ENCODE measurements at places on chromosomes 7 and 10. TPM values are rescaled to one million over a fixed set of nuclear protein-coding genes. Genes with fewer than 3 reads are reported as not detected.

GRCh38 chr10:118753331-118754228 is 1.2 kb downstream of the CACUL1 start:
- H3K27me3 ChIP-seq, result peaks cover 27% of the 10 kb centered on the region
- H3K4me3 ChIP-seq, result peak overlapping the region; percentile 91

The C10orf53 gene
- total RNA-seq, result not detected

The VGF gene
- 1.6 TPM for total RNA-seq

The SLC16A9 gene
- total RNA-seq, result 48.5 TPM

The ALOX5 gene
- total RNA-seq, result 0.96 TPM

GRCh38 chr10:132139526-132139925 is 47.2 kb upstream of the DPYSL4 start:
- no peaks in the 10 kb centered on the region for H3K36me3 ChIP-seq
- no peak overlapping the region for H3K4me3 ChIP-seq
- no peak overlapping the region for H3K27ac ChIP-seq
- no peaks in the 10 kb centered on the region for H3K27me3 ChIP-seq
- no peaks in the 10 kb centered on the region for H3K4me1 ChIP-seq
- no peak for DNase-seq

DNA sequence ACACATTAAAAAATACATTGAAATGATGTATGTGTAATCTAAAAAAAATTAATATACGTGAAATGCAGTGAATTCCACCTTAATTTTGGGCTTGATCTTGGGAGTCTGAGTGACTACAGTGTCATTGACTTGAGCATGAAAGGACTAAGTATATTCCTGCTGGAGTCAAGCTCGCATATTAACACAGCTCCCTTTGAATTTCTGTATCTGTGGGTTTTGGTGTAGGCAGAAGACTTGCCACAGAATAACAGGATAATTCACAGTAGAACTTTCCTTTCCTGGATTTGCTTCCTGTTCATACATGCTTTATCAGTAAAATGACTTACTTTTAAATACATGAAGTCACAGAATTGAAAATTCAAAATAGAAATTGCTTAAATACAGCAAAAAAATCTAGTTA is 55.3 kb downstream of the PPP1R9A start:
- no peak overlapping the region for H3K27ac ChIP-seq
- no peaks in the 10 kb centered on the region for H3K27me3 ChIP-seq
- H3K4me3 ChIP-seq, result no peak overlapping the region
- DNase-seq, result no peak

GRCh38 chr10:110208614-110209453 is 1.4 kb downstream of the MXI1 start:
- H3K4me3 ChIP-seq, result peak overlapping the region; percentile 84
- H3K27me3 ChIP-seq, result peaks cover 86% of the 10 kb centered on the region
- H3K36me3 ChIP-seq, result no peaks in the 10 kb centered on the region
- H3K27ac ChIP-seq, result no peak overlapping the region

GRCh38 chr10:24930427-24930826 is 22.0 kb downstream of the PRTFDC1 start:
- no peak for DNase-seq
- H3K4me3 ChIP-seq, result no peak overlapping the region
- H3K4me1 ChIP-seq, result peaks cover 8% of the 10 kb centered on the region
- H3K36me3 ChIP-seq, result no peaks in the 10 kb centered on the region
- H3K27me3 ChIP-seq, result no peaks in the 10 kb centered on the region
- no peak overlapping the region for H3K27ac ChIP-seq

DNA sequence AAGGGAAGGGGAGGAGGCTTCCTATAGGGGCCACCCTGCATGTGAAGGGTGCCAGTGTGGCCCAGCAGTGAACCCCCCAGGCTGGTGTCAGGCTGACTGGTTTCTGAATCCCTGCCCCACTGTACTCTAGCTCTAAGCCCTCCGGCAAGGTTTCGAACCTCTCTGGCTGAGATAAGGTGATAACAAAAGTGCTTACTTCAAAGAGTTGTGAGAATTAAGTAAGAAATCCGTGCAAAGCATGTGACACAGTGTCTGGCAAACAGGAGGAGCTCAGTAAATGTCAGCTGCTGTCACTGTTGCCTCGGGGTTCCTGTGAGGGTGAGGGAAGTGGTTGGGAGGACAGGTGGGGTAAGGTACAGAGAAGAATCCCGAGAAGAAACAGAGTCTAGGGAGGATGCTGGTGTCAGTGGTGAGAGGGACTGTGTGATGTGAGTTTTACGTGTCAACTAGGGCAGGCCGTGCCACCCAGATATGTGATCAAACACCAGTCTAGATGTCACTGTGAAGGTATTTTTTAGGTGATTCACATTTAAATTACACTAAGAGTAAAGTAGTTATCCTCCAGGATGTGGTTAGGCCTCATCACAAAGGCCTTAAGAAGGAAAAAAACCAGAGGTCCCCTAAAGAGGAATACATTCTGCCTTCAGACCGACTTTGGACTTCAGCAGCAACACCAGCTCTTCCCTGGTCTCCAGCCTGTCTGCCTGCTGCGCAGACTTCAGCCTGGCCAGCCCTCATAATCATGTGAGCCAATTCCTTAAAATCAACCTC is 64.4 kb downstream of the BPGM start:
- no peak overlapping the region for H3K4me3 ChIP-seq
- H3K27me3 ChIP-seq, result no peaks in the 10 kb centered on the region
- no peaks in the 10 kb centered on the region for H3K36me3 ChIP-seq
- no peaks in the 10 kb centered on the region for H3K4me1 ChIP-seq

DNA sequence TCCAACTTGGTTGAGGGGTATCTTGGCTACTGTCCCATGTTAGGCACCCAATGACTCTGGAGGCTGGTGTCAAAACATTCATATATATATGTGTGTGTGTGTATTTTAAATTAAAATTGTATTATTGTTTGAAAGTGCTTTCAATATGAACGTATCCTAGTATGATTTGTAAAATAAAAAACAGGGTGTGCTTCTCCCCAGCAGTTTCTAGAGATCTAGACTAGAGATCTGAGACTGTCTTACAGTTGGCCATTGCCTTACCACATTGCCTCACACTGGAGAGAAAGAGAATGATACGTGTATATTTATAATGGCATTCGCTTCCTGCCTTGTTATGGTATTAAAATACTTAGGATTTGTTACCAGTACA is 1.2 kb downstream of the BAG3 start:
- DNase-seq, result peak; percentile 29
- H3K36me3 ChIP-seq, result no peaks in the 10 kb centered on the region
- H3K4me3 ChIP-seq, result peak overlapping the region; percentile 83
- peaks cover 19% of the 10 kb centered on the region for H3K4me1 ChIP-seq
- no peak overlapping the region for H3K27ac ChIP-seq
- H3K27me3 ChIP-seq, result peaks cover 6% of the 10 kb centered on the region

DNA sequence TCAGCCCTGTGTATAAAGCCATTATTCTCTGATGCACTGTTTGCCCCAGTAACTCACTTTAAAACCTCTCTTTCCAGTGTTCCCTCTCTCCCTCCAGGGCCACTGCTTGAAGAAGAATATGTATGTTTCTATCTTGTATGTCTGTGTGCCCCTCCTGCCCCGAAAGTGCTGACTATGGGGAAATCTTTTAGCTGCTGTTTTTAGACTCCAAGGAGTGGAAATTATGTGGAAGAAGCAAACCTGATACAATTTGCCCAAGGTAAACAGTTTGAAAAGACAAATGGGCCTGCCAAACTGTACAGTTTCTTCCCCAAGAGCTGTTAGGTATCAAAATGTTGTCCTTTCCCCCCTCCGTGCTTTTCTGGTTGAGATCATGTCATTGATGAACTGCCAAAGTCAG is 3.4 kb downstream of the ADRA2A start:
- no peaks in the 10 kb centered on the region for H3K36me3 ChIP-seq
- H3K27me3 ChIP-seq, result peaks cover 63% of the 10 kb centered on the region
- DNase-seq, result no peak
- no peaks in the 10 kb centered on the region for H3K4me1 ChIP-seq

The GALNT17 gene
- 23.0 TPM for total RNA-seq

DNA sequence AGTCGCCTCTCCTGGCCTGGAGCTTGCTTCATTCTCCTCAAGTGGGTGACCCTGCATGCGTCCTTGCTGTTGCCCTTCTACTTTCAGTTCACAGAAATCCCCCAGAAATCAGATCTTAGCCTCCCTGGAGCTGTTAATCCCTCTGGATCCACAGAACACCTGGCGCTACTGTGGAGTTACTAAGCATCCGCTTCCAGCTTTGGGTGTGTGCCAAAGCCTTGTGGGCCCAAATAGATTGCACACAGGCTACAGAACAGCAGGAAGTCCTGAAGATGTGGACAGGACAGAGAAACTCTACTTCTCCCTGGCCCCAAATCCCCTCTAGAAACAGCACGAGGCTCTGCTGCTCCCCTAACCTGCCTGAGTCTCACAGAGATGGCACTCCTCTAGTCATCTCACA is 36.6 kb upstream of the PDLIM1 start:
- H3K4me3 ChIP-seq, result no peak overlapping the region
- DNase-seq, result peak; percentile 14
- no peak overlapping the region for H3K27ac ChIP-seq

DNA sequence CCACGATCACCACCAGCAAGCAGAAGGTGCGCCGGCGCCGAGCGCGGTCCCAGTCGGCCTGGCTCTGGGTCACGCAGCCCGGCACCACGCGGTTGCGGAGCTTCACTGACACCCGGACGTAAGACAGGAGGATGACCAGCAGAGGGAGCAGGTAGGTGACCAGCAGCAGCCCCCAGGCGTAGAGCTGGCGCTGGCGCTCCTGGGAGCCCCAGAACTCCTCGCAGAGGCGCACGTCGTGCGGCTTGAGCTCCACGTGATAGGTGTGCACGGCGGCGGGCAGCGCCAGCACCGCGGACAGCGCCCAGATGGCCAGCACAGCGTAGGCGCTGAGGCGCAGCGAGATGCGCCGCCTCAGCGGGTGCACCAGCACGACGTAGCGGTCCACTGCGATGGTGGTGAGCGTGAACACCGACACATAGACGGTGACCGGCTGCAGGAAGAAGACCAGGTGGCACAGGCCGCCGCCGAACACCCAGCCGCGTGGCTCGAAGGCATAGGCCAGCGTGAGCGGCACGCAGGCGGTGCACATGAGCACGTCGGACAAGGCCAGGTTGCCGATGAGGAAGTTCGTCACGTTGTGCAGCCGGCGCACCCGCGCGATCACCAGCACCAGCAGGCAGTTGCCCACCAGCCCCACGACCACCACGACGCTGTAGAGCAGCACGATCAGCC is 920 bp downstream of the PRLHR start:
- DNase-seq, result peak; percentile 99
- peaks cover 56% of the 10 kb centered on the region for H3K27me3 ChIP-seq
- no peak overlapping the region for H3K4me3 ChIP-seq
- H3K4me1 ChIP-seq, result peaks cover 19% of the 10 kb centered on the region
- H3K27ac ChIP-seq, result no peak overlapping the region
- H3K36me3 ChIP-seq, result no peaks in the 10 kb centered on the region

- peaks cover 32% of the 10 kb centered on the region for H3K36me3 ChIP-seq
- H3K4me3 ChIP-seq, result no peak overlapping the region
- no peak overlapping the region for H3K27ac ChIP-seq
- no peaks in the 10 kb centered on the region for H3K27me3 ChIP-seq
- H3K4me1 ChIP-seq, result no peaks in the 10 kb centered on the region
- no peak for DNase-seq
These were observed 73.6 kb downstream of the EPC1 start for GRCh38 chr10:32273336-32273735.

DNA sequence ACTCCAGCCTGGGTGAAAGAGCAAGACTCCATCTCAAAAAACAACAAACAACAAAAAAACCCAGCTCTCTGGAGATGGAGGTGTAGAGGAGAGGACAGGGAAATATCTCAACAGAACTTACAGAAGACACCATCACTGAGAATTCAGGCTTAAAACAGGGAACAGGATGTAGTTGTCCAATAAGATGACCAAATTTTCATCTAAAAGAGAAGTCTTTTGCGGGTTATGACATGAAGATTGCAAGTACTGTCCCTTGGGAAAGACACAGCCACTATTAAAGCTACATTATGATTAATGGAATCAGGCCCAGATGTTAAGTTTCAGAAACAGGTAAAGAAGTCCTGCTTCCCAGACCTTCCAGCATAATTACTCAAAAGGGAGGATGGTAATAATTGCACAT is 235.2 kb upstream of the NRP1 start:
- no peak overlapping the region for H3K27ac ChIP-seq
- no peaks in the 10 kb centered on the region for H3K36me3 ChIP-seq
- no peak overlapping the region for H3K4me3 ChIP-seq

DNA sequence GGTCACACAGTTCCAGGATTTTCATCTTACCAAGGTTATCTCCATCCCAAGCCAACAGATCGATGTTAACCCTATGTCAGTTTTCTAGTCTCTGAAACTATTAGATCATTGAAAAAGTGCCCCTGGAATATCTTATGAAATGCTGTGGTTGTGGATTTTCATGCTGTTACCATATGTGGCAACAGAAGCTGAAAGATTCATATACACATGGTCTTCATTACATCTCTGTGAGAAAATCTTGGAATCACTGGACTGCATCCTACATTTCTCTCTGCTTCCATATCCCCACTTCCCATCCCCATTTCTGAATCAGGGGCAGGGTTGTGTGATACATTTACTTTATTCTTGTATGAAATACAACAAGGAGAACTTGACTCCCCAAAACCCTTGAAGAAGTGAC is 146.1 kb downstream of the SLC16A9 start:
- no peak for DNase-seq
- no peak overlapping the region for H3K4me3 ChIP-seq
- H3K27ac ChIP-seq, result no peak overlapping the region
- H3K4me1 ChIP-seq, result peaks cover 1% of the 10 kb centered on the region
- no peaks in the 10 kb centered on the region for H3K36me3 ChIP-seq
- H3K27me3 ChIP-seq, result no peaks in the 10 kb centered on the region

- H3K4me3 ChIP-seq, result no peak overlapping the region
- H3K36me3 ChIP-seq, result no peaks in the 10 kb centered on the region
- no peaks in the 10 kb centered on the region for H3K27me3 ChIP-seq
These were observed 92.1 kb upstream of the FAM133B start for GRCh38 chr7:92682330-92682729.

- no peak overlapping the region for H3K27ac ChIP-seq
- peaks cover 16% of the 10 kb centered on the region for H3K4me1 ChIP-seq
- DNase-seq, result no peak
- no peaks in the 10 kb centered on the region for H3K36me3 ChIP-seq
These were observed 230.1 kb downstream of the WDR11 start for GRCh38 chr10:121081306-121081705.

GRCh38 chr10:32417911-32418547 is 27.9 kb upstream of the CCDC7 start:
- no peak overlapping the region for H3K4me3 ChIP-seq
- no peak for DNase-seq

GRCh38 chr10:128473396-128473795 is 347.2 kb upstream of the MKI67 start:
- H3K27me3 ChIP-seq, result no peaks in the 10 kb centered on the region
- H3K4me3 ChIP-seq, result no peak overlapping the region
- no peaks in the 10 kb centered on the region for H3K36me3 ChIP-seq
- no peak overlapping the region for H3K27ac ChIP-seq
- DNase-seq, result no peak

- H3K4me1 ChIP-seq, result peaks cover 17% of the 10 kb centered on the region
- DNase-seq, result no peak
- H3K27me3 ChIP-seq, result no peaks in the 10 kb centered on the region
- no peak overlapping the region for H3K27ac ChIP-seq
- no peak overlapping the region for H3K4me3 ChIP-seq
These were observed 88.7 kb downstream of the OSBPL3 start for GRCh38 chr7:24891311-24891735.

- no peak overlapping the region for H3K27ac ChIP-seq
- DNase-seq, result no peak
- H3K27me3 ChIP-seq, result no peaks in the 10 kb centered on the region
- H3K4me3 ChIP-seq, result no peak overlapping the region
These were observed 195.0 kb downstream of the AHR start for GRCh38 chr7:17493446-17493845.
